ENCODE measurements at places on chromosomes 7 and 10.

DNA sequence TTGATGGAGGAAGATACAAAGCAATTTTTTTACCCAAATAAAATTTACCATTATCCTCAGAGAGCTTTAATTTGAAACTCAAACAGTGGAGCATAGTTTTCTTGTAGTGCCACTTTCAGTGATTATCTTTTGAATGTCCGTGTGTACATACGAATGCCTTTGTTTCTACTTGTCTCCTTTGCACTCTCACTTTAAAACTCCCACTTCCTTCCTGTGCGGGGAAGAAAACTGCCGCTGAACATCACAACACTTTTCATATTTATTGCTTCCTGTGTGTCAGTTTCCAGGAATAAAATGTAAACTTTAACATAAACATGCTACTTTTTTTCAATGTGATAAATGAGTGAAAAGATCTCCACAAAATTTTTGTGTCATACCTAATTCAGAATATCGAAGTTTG is 102.4 kb downstream of the SEMA3A start:
- DNase-seq: no peak

GRCh38 chr10:60389413-60390025 is at the start of gene ANK3:
Gene ANK3, minus strand, starts transcription at chr10:60389875. Its CDS starts 337 bp downstream, at chr10:60389538.
- no peak for DNase-seq

GRCh38 chr7:114508086-114508485 is 93.5 kb downstream of the FOXP2 start:
- no peak for DNase-seq

GRCh38 chr7:34091321-34091917 is 186.1 kb downstream of the BMPER start:
- DNase-seq: no peak

- no peak for DNase-seq
Measured at GRCh38 chr7:29224726-29225125, 30.2 kb downstream of the CHN2 start.

DNA sequence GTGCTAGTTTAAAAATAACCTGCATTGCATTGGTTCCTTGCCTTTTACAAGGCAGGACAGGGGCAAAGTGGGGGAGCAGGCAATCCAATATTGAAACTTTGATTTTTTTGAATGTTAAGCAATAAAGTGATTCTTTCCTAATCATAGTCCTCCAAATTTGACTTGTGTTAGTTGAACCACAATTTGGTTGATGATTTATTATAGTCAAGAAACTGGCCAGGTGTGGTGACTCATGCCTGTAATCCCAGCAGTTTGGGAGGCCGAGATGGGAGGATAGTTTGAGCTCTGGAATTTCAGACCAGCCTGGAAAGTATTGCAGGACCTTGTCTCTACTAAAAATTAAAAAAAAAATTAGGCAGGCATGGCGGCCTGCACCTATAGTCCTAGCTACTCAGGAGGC is 27.9 kb upstream of the ABLIM1 start:
- no peak for DNase-seq

DNA sequence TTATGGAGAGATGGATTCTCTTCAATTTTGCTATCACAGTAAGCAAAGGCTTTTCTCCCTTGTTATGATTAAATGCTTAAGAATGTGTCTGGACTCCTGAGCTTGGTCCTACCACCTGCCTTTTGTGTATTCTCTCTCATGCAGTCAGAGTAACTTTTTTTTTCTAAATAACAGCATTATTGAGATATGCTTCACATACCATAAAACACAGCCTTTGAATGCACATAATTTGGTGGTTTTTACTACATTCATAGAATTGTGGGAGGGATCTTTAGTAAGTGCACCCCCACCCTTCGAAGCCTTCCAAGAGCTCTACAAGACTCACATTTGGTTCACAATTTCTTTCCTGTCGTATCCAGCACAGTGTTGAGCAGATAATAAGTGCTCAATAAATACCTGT is 175.5 kb downstream of the ADAM12 start:
- DNase-seq: no peak

DNA sequence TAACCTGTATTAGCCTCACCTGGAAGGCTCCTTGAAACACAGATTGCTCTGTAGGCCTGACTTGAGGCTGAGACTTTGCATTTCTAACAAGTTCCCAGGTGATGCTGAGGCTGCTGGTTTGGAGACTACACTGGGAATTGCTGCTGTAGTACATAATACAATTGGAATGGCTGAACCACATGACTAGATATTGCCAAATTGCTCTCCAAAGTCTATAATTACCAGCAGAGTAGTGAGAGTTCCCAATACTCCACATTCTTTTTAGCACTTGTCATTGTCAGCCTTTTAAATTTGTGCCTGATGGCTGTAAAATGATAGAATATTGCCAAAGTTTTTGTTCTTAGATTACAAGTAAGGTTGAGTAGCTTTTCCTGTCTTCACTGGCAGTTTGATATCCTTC is 39.9 kb downstream of the PLEKHA8 start:
- DNase-seq: no peak

DNA sequence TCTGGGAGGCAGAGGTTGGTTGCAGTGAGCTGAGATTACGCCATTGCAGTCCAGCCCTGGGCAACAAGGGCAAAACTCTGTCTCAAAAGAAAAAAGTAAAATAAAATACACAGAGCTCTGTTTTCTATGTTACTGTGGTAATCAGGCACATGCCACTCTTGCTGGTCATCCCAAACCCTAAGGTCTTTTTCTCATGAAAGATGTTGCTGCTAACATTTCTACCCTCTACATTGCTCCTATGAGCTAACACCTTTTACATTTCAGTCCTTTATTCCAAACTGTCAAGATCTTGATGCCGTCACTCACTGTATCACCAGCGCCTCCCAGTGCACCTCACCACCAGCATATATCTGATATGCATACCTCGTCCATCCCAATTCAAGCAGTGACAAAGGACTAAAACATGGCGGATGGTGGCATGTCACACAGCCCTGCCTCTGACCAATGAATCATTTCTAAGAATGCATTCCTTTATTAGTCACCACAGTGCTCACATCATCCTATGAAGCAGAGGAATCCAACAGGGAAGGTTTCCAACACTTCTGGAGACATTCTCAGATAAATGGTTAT is 4.3 kb downstream of the DAGLB start:
- no peak for DNase-seq

GRCh38 chr10:80598951-80599350 is 61.2 kb downstream of the SH2D4B start:
- DNase-seq: no peak

DNA sequence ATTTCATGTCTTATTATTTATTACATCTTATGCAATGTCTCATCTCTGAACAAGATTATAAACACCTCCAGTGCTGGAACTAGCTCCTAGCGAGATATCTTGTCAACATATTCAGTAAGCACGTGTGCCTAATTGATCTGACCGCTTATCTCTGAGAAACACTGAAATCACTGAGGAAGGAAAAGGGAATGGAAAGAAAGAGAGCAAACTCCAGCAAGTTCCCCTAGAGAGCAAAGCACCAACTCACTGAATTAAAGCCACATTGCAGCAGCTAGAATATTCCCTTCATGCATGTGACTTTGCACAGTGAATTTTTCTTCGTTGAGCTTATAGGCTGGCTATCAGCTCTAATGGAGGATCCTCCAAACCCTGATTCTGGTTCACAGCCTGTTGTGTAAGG is 177.1 kb upstream of the FRMD4A start:
- DNase-seq: no peak

- no peak for DNase-seq
Measured at GRCh38 chr10:62148155-62148554, 120.5 kb downstream of the RTKN2 start.

- no peak for DNase-seq
Measured at GRCh38 chr7:150997075-150997511, 6.3 kb downstream of the NOS3 start.

- DNase-seq: no peak
Measured at GRCh38 chr7:25256333-25256819, 28.1 kb upstream of the NPVF start.

GRCh38 chr10:49781247-49781646 is 19.1 kb upstream of the OGDHL start:
- DNase-seq: no peak

DNA sequence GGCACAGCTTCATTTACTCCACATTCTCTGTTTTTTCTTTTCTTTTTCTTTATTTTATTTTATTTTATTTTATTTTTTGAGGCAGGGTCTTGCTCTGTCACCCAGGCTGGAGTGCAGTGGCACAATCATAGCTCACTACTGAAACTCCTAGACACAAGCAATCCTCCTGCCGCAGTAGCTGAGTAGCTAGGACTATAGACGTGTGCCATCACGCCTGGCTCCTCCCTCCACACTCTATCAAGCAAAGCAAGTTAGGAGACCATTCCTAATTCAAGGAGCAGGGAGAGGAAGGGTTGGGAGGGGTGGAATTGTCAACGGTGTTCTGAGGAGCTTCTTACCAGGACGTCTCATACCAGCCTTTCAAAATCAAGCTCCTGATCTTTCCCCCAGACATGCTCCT is 52.4 kb downstream of the OAT start:
- DNase-seq: no peak

DNA sequence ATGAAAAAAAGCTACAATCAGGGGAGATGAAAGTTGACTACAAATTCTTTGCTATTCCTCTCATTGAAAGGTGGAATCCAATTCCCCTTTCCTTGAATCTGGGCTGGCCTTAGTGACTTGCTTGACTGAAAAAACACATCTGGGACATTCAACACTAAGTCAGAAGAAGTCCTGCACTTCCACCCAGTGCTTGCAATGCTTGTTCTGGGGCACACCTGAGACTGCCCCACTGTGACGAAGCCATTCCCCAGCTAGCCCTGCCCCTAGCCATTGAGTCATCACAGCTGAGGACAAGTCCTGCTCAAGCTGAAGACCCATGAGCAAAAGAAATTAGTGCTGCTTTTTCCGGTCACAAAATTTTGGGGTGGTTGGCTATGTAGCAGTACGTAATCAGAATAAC is 19.2 kb upstream of the GRID1 start:
- DNase-seq: no peak

DNA sequence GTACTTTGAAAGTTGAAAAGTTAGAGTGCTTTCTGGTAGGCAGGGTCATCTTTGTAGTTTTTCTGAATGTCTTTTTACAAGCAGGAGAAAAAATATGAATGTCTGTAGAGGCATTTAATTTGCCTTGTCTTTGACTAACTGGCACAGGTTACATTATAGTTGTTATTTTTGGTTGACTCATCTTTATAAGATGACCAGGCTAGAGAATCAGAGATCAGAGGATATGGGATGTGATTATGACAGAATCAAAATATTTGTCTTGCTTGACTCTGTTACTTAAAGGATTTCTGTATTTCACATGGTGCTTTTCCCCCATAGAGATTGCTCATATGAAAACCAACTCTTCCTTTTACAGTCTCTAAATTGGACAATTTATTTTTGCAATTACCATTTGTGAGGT is 2.4 kb downstream of the ZMYND11 start:
- no peak for DNase-seq

DNA sequence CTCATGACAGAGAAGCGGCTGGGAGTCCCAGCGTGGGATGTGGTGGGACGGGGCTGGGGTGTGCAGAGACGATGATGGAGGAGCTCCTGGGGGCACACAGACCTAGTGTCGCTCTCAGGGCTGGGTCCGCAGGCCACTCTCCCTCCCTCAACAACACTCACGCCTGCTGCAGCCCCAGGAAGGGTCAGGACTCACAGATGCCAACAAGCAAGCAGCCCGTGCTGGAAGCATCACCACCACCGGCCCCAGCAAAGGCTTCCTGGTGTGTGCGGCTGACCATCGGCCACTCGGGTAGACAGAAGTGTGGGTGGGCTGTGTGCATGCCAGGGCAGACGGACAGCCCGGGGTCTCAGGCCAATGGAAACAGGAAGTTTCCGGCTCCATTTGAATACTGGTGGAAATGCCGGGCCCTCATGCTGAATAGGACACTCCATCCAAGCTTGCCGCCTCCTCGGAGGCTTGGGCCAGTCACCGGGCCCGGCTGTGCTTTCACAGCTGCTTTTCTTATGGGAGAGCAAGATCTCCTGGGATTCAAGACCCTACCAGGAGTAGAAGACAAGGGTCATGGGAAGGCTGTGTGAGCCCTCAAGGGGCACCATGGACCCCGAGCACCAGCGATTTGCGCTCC is 178.1 kb downstream of the ELFN1 start:
- DNase-seq: no peak

DNA sequence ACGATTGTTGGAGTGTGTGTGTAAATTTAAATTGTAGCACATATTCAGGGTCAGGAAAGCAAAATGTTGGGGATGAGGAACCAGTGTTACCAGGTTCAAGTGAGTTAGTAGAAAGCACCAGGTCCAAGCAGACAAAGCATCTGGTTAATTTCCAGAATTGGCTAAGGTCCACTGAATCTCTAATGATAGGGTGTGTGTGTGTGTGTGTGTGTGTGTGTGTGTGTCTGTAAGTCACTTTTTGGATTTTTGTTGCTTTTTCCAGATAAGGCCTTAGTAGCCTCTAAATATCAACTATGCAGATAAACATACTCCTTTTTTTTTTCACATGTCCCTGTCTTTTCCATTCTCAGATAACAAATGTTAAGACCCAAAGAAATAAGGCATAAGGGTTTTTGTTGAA is 36.6 kb upstream of the FMC1 start:
- DNase-seq: no peak

GRCh38 chr7:30789334-30789711 is 18.1 kb downstream of the MINDY4 start:
- DNase-seq: no peak

GRCh38 chr7:85829817-85830432 is 643.1 kb upstream of the SEMA3D start:
- DNase-seq: no peak

DNA sequence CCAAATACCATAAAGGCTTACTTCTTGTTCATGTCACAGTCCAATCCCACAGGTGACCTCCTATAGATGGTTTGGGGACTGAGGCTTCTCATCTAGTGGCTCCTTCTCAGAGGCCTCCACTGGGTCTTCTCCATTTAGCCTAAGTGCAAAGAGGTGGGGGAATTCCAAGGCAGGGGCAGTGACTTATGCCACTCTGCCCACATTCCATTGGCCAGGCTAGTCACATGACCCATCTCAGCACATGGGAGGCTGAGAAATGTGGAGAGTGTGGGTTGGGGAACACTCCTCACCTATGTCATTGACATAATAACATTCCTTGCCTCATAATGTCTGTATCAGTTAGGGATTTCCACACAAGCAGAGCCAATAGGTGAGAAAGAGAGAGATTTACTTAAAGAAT is 104.3 kb upstream of the PLXNA4 start:
- DNase-seq: no peak

DNA sequence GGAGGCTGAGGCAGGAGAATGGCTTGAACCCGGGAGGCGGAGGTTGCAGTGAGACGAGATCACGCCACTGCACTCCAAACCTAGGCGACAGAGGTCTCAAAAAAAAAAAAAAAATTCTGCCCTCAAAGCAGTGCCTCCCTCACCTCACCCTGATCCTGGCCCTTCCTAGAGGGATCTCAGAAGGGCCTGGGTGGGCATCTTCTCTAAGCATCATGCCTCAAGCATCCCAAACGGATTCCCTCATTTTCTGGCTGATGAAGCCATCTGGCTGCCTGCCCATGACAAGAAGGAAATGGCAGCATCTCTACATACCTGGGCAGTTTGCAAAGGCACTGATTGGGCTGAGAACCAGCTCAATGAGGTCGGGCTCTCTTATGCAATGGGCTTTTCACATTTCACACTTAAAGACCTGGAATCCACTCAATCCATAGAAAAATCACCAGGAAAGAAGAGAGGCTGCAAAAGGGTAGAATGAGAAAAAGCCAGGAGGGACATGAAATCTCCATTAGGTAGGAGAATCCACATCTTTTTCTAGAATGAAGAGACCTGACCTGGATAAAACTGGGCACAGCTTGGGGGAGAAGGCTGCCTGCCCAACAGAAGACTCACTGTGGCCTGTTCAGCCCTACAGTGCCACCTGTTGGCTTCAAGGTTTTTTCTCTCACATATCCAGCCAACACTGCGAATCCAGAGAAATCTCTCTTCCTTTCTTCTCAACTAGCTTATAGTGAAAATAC is 48.1 kb downstream of the PDLIM1 start:
- no peak for DNase-seq

- DNase-seq: no peak
Measured at GRCh38 chr10:110368002-110368401, 63.3 kb upstream of the SMNDC1 start.
